CD14-positive monocyte (primary cell): ENCODE measurements at places on chromosomes 5 and 9.

GRCh38 chr9:129262261-129262660 lies 84.2 kb upstream of the IER5L start:
- no peak overlapping the region for H3K27ac ChIP-seq
- no peak overlapping the region for H3K4me3 ChIP-seq
- no peaks in the 10 kb centered on the region for H3K36me3 ChIP-seq

DNA sequence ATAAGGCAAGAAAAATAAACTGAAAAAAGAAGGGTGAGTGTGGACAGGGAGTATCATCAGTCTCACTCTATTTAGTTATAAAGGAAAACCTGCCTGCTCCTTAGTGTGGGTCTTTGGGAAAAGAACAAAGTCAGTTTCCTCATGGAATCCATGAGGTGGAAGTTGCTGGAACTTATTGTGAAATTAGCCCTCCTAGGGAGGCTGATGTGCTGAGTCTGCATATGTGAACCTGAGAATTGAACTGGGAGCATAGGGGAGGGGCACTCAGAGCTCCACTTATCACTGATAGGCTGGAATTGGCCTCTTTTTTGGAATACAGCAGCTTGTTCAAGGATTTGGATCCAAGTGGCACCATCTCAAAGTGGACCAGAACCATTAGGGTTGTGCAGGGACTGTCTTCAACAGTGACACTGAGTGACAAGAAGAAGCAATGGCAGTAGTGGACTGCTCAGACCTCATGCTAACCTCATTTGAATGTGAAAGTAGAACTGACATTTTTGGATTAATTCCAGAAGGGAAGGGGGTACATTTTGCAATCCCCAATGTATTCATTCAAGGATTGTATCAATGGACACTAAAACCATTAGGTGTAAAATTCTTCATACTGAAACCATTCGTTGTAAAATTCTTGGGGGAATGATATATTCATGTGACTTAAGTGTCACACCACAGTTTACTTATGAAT lies 103.6 kb upstream of the KLF9 start:
- no peaks in the 10 kb centered on the region for H3K27me3 ChIP-seq
- no peaks in the 10 kb centered on the region for H3K4me1 ChIP-seq
- no peak overlapping the region for H3K4me3 ChIP-seq

- H3K4me3 ChIP-seq = no peak overlapping the region
- no peak for DNase-seq
- no peaks in the 10 kb centered on the region for H3K27me3 ChIP-seq
- H3K36me3 ChIP-seq = no peaks in the 10 kb centered on the region
- no peak overlapping the region for H3K27ac ChIP-seq
- no peaks in the 10 kb centered on the region for H3K4me1 ChIP-seq
Measured at GRCh38 chr5:4208537-4208936, 612.9 kb downstream of the IRX1 start.

- H3K4me3 ChIP-seq = peak overlapping the region; percentile 30
- peak; percentile 28 for DNase-seq
- no peaks in the 10 kb centered on the region for H3K36me3 ChIP-seq
- peaks cover 31% of the 10 kb centered on the region for H3K4me1 ChIP-seq
- H3K27me3 ChIP-seq = no peaks in the 10 kb centered on the region
- H3K27ac ChIP-seq = peak overlapping the region; percentile 71
Measured at GRCh38 chr9:6715755-6716643, 41.8 kb upstream of the KDM4C start.

- no peak for DNase-seq
- no peak overlapping the region for H3K4me3 ChIP-seq
- H3K36me3 ChIP-seq = peaks cover 15% of the 10 kb centered on the region
- no peaks in the 10 kb centered on the region for H3K27me3 ChIP-seq
- peak overlapping the region; percentile 57 for H3K27ac ChIP-seq
Measured at GRCh38 chr5:68237715-68238114, 22.2 kb downstream of the PIK3R1 start.

DNA sequence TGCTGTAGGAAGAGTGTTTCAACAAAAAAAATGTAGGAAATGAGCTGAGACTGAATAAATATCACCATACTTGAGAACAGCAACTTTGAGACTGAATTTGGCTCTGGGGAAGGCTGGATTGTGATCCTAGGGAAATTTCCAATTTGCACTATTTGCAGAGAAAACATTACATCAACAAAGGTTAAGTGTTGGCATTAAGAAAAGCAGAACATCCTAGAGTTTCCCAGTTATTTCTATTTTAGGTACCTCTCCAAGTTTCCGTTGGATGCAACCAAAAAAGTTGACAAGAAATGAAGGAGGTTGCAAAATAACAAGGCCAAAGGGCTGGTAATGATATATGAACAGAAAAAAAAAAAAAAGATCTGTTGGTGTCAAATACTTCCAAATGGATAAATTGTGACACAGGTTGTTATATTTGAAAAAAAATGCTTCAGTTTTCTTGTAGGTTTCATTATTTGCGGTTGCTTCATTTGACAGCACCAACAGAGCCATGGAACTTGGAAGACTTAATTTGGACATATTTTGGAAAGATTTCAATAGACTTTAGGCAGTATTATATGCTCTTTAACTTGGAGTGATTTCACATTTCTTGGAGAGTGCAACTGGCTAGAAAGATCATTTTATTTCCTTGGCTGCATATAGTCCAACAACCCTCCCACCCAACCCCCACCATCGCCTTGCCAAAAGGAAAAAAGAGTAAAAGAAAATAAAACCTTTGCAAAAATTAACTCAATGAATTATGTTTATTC lies 230.8 kb downstream of the ZNF608 start:
- no peak overlapping the region for H3K27ac ChIP-seq
- no peaks in the 10 kb centered on the region for H3K4me1 ChIP-seq
- no peaks in the 10 kb centered on the region for H3K36me3 ChIP-seq
- DNase-seq = no peak
- H3K27me3 ChIP-seq = no peaks in the 10 kb centered on the region

GRCh38 chr5:75843319-75843718 lies 126.1 kb upstream of the POC5 start:
- no peak overlapping the region for H3K27ac ChIP-seq
- no peak overlapping the region for H3K4me3 ChIP-seq
- no peaks in the 10 kb centered on the region for H3K27me3 ChIP-seq
- H3K4me1 ChIP-seq = peaks cover 12% of the 10 kb centered on the region
- DNase-seq = no peak
- H3K36me3 ChIP-seq = no peaks in the 10 kb centered on the region
